Endodermal cell (in vitro differentiated cells): ENCODE measurements at places on chromosomes 6 and 20.

GRCh38 chr6:149443411-149444181 is 41.2 kb downstream of the ZC3H12D start:
- peak; percentile 35 for DNase-seq

DNA sequence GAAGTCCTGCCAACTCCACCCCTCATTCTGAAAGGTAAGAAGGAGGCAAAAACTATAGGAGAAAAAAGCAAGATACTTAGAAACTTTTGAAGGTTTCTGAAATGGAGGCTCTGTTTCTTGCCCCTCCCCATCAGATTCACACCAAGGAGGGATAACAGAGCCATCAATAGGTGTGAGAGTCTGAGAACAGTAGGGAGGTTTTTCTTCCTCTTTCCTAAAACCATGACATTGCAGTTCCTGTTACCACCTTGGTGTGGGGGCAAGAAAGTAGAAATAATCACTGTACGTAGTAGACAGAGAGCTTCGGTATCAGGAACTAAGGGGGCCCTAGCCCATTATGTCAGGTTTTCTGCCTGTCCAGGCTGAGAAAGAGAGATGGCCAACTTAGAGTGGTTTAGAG is 333.3 kb upstream of the SYNCRIP start:
- no peak for DNase-seq

DNA sequence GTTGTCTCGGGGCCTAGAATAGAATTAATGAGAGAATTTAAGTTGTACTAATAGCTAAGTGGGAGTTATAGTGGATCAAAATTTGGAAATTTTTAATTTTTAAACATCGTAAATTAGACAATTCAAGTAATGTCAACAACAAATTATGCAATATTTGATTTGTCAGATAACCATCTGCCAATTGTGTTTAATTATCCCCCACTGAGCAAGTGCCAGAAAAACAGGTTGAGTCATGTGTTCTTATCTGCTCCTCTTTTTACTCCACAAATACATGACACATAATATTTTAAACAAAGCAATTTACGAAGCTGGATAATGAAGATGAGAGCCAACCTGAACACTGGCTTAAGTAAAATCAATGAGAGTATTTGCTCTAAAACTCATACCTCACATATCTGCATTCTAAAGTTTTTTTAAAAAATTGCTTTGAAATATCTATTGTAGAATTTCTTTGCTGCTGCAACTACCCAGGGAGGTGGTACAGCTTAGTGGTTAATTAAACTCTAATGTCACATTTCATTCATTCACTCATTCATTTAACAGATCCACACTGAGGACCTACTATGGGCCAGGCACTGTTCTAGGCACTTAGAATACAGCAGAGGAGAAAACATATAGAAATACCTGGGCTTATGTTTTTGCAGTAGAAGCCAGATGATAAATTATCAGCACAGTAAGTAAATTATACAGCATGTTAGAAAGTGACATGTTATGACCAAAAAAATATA is 57.1 kb upstream of the MAP7 start:
- DNase-seq, result no peak

GRCh38 chr20:52817981-52818380 is 154.2 kb upstream of the TSHZ2 start:
- no peak for DNase-seq

DNA sequence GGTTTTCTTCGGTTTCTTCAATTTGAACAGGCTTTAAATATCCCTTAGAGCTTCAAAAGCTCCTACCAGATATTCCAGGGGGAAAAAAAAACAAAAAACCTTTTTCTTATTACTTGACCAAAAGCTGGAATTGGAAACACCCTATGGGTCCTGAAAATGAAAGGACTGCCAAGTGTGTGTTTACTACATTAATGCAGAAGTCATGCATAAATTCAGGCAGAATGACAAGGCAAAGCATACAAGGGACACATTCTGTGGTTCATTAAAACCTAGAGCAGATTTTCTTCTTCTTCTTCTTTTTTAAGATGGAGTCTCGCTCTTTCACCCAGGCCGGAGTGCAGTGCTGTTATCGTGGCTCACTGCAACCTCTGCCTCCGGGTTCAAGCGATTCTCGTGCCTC is 119.1 kb downstream of the GMDS start:
- DNase-seq, result no peak

DNA sequence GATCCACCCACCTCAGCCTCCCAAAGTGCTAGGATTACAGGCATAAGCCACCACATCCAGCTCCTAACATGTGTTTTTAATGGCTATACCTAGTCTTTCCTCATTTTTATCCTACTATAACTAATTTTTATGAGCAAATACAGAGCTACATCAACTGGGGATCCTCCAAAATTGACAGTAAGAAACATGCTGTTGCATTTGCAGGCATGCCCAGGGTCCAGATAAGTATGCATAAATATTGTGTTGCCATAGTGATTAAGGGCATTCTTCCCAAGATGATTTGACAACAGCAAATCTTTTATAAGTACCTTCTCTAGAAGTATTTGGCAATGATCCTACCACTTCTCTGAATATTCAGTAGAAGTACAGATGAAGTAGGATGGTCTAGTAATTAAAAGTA is 41.9 kb upstream of the MOXD1 start:
- DNase-seq, result no peak

- no peak for DNase-seq
Measured at GRCh38 chr6:87656857-87657256, 45.2 kb downstream of the AKIRIN2 start.

GRCh38 chr6:57117796-57118195 is 27.8 kb downstream of the ZNF451 start:
- no peak for DNase-seq

GRCh38 chr6:43771210-43771857 is 1.3 kb downstream of the VEGFA start:
- peak; percentile 78 for DNase-seq

GRCh38 chr6:119170447-119171087 is 92.1 kb upstream of the FAM184A start:
- no peak for DNase-seq

- no peak for DNase-seq
Measured at GRCh38 chr6:88374553-88374952, 208.4 kb upstream of the CNR1 start.
